Effector memory CD4-positive, alpha-beta T cell (primary cell): ENCODE measurements at places on chromosomes 3 and 15.

- peaks cover 12% of the 10 kb centered on the region for H3K4me1 ChIP-seq
- H3K27ac ChIP-seq, result no peak within 1 kb of the TSS
- peaks cover 10% of the 10 kb centered on the region for H3K27me3 ChIP-seq
Observed at GRCh38 chr15:59372352-59373211, at the start of gene MYO1E. TSS of gene MYO1E (minus strand) at chr15:59372871. CDS start at chr15:59372500, 371 bp downstream.

DNA sequence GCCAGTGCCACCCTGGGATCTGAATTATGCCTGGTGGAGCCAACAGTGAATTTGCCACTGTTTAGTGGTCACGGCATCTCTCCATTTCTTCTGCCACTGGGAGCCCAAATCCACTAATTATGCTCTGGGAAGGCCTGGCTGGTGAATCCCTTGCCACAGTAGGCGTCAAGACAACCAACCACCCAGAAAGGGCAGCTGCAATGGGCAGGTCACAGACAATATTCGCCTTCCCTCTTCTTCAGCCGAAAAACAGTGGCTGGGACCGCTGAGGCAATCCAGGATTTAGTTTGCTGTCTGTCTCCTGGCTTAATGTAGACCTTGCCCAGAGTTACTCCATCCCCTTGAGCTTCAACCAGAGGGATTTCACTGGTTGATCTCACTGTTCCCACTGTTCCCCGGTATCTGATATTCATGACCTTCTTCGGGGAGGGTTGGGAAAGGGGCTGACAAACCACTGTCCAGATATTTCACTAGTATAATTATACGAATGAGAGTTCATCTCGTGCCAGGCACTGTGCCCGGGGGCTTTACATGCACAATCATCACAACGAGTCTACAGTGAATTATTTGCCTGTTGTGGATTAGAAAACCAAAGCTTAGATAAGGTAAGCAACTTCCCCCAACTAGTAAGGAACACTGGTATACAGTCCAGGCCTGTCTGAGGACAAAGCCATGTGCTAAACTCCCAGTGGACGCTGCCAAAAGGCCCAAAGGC is 49.9 kb upstream of the RAB6B start:
- no peak overlapping the region for H3K27ac ChIP-seq
- no peaks in the 10 kb centered on the region for H3K36me3 ChIP-seq
- no peaks in the 10 kb centered on the region for H3K27me3 ChIP-seq
- H3K4me3 ChIP-seq, result no peak overlapping the region
- no peaks in the 10 kb centered on the region for H3K4me1 ChIP-seq

DNA sequence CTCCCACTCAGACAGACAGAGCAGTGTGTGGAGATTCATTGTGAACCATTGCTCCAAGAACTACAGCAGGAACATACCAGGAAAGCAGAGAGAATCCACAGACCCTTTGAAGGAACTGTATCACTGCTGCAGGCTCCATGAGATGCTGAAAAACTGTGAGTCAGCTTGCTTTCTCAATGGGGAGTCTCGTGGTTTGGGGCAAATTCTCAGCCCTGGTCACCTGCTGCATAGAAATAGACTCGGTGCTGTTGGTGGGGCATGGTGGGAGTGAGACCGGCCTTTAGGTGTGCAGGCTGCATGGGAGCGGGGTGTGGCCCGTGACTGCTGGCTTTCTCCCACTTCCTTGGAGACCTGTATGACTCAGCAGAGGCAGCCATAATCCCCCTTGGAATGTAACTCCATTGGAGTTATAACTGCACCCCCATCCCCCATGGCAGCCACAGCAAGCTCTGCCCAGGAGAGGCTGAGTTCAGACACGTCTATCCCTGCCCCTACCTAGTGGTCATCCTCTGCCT is 35.6 kb downstream of the ALCAM start:
- no peaks in the 10 kb centered on the region for H3K27me3 ChIP-seq
- DNase-seq, result no peak
- no peaks in the 10 kb centered on the region for H3K36me3 ChIP-seq
- H3K27ac ChIP-seq, result no peak overlapping the region

DNA sequence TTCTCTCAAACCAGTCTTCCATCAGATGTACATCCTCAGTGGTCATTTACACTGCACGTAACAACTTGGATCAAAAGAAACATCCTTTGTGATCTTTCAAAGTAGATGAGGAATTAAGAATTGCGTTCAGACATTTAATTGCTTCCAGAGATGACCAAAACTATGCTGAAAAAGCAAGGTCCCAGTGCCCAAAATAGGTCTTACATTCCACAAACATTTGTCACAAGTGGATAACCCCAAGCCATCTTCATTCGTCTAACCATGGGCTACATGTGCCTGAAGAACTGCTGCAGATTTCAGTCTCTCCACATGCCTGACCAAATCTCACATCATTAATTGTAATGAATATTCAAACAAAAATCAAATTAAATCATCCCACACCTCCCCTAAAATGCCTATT is 273.6 kb downstream of the SHOX2 start:
- H3K36me3 ChIP-seq, result no peaks in the 10 kb centered on the region
- H3K27ac ChIP-seq, result no peak overlapping the region
- no peak overlapping the region for H3K4me3 ChIP-seq
- no peaks in the 10 kb centered on the region for H3K4me1 ChIP-seq

DNA sequence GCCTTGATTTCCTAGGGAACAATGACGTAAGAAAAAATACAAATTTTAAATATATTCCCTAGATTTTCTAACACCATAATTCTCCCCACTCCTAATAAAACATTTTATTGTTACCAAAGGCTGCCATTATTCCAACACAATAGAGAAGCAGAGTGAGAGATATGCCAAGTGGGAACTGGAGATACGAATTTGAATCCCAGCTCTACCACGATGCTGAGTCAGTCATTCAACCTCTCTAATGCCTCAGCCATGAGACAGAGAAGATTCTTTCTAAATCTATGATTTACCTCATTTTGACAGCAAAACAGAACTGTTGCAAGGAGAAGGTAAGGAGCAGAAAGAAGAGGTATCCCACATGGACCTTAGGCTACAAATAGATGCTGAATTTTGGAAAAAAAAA is 112.5 kb downstream of the IGF2BP2 start:
- H3K27ac ChIP-seq, result no peak overlapping the region
- H3K4me1 ChIP-seq, result no peaks in the 10 kb centered on the region
- DNase-seq, result no peak
- no peaks in the 10 kb centered on the region for H3K36me3 ChIP-seq
